ENCODE measurements at places on chromosomes 12 and 14. TPM values are rescaled to one million over a fixed set of nuclear protein-coding genes. Genes with fewer than 3 reads are reported as not detected.

KRT72 gene
- total RNA-seq, result not detected

PRKD1 gene
- 3.3 TPM for total RNA-seq

KERA gene
- not detected for total RNA-seq

CMA1 gene
- not detected for total RNA-seq
